Mesothelial cell of epicardium (in vitro differentiated cells): ENCODE measurements at places on chromosomes 13 and 19. TPM values are rescaled to one million over a fixed set of nuclear protein-coding genes. Genes with fewer than 3 reads are reported as not detected.

DNA sequence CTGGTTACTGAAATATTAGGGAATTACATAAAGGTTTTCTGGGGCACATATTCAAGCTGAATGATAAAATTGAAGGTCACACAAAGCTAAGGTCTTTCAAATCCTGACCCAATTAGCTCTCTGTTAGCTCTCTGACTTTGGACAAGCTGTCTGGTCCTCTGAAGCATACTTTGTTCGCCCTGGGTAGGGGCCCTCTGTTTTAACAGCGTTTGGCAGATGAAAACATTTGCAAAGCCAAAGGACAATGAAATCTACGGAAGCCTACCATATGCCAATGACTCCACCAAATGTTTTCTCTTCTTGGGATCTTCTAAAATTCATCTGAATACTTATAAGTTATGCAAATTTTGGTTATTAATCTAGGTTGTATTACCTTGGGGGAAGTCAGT, 14.5 kb upstream of the GJA3 start:
- H3K36me3 ChIP-seq, result no peaks in the 10 kb centered on the region
- no peaks in the 10 kb centered on the region for H3K27me3 ChIP-seq
- H3K4me3 ChIP-seq, result no peak overlapping the region
- no peak for DNase-seq
- H3K27ac ChIP-seq, result peak overlapping the region; percentile 75

- DNase-seq, result no peak
- H3K27ac ChIP-seq, result no peak overlapping the region
- H3K4me3 ChIP-seq, result no peak overlapping the region
- H3K4me1 ChIP-seq, result no peaks in the 10 kb centered on the region
- H3K27me3 ChIP-seq, result no peaks in the 10 kb centered on the region
Observed at GRCh38 chr13:22549126-22549525, 631.7 kb upstream of the SGCG start.

GRCh38 chr13:20939662-20940061, 37.1 kb upstream of the XPO4 start:
- H3K4me1 ChIP-seq, result peaks cover 6% of the 10 kb centered on the region
- H3K27ac ChIP-seq, result no peak overlapping the region
- no peak for DNase-seq
- H3K36me3 ChIP-seq, result no peaks in the 10 kb centered on the region

The SLC5A5 gene
- total RNA-seq, result not detected in 3 replicates
